ENCODE measurements at places on chromosomes 7 and 10.
A peak's percentile ranks its signal among the peaks of the same experiment; 100 is the strongest.

DNA sequence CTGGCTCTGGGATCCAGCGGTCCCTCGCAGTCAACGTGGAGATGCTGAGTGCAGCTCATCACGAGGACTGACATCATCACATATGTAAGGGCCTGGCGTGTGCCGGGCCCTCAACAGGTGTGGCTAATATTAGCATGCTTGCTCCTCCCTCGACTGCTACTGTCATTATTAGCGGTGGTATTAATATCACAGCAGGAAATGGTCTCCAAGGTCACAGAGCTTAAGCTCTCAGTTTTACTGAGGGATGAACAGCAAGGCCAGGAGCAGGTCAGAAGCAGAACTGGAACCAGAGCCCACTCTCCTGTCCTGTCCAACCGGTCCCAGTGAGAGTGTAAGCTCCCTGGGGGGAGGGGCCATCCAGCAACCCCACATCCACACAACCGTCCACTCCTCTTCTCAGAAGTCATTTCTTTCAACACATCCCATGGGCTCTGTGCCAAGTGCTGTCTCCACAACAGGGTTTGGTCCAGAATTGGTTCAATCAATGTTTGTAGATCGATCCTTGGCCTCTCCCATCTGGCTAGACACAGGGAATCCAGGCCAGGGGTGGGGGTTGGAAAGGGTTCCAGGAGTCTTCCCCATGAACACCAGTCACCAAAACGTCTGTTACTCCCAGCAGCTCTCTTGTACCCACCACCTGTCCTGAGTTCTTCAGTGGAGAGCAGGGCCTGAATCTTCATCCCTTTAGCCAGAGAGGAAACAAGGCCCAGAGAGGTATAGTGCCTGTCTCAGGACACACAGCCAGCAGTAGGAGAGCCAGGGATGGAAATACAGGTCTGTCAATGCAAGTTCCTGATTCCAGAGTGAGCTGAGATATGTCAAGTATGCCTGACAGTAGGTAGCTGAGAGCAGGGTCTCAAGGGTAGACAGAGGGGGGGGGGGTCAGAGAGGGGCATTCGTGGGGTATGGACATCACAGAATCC, 45.3 kb upstream of the ZMIZ1 start:
- no peak for DNase-seq

DNA sequence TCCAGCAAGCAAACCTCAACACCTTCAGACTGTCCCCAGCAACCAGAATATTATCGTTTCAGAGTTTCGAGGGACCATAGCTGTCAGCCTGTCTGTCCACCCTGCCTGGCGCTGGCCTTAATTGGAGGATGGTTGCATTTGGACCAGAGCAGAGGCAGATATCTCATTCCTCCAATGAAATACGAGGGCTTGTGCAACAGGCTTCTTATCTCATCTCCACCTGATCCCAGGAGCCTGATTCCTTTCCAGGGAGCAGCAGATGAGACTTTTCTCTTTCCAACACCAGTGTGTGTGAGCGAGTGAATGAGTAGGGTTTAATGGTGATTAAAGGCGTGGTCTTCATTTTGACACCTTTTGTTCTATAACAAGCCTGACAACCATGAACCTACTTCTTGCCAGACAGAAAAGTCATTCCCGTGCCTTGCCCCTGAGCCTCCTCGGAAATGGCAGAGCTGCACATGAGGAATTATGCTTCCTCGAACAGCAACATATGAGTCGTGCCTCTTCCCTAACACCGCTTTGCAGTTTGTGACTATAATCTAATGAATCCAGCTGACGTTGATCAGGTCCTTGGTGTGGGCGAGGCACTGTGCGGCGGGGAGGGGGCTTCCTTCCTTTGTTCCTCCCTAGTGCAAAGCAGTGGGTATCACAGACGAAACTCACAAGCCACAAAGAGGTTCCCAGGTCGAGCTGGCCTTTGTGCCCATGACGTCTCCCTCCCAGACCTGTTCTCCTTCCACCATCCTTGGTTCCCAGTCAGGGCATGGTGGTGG, 147.4 kb downstream of the CUX1 start:
- DNase-seq, result no peak

DNA sequence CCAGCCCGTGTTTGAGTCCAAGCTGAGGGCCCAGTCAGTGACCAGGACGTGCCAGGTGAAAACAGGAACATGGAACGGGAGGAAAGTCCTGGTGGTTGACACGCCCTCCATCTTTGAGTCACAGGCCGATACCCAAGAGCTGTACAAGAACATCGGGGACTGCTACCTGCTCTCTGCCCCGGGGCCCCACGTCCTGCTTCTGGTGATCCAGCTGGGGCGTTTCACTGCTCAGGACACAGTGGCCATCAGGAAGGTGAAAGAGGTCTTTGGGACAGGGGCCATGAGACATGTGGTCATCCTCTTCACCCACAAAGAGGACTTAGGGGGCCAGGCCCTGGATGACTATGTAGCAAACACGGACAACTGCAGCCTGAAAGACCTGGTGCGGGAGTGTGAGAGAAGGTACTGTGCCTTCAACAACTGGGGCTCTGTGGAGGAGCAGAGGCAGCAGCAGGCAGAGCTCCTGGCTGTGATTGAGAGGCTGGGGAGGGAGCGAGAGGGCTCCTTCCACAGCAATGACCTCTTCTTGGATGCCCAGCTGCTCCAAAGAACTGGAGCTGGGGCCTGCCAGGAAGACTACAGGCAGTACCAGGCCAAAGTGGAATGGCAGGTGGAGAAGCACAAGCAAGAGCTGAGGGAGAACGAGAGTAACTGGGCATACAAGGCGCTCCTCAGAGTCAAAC, 5.2 kb downstream of the GIMAP5 start:
- DNase-seq, result no peak

GRCh38 chr10:47255033-47255813, 44.8 kb upstream of the GDF10 start:
- no peak for DNase-seq

GRCh38 chr10:71911296-71911953, 52.8 kb upstream of the CHST3 start:
- DNase-seq, result peak; percentile 40

GRCh38 chr10:104957178-104957841, 316.2 kb downstream of the SORCS3 start:
- DNase-seq, result no peak

- no peak for DNase-seq
These were observed 26.0 kb downstream of the ADD3 start for GRCh38 chr10:110033701-110034235.

DNA sequence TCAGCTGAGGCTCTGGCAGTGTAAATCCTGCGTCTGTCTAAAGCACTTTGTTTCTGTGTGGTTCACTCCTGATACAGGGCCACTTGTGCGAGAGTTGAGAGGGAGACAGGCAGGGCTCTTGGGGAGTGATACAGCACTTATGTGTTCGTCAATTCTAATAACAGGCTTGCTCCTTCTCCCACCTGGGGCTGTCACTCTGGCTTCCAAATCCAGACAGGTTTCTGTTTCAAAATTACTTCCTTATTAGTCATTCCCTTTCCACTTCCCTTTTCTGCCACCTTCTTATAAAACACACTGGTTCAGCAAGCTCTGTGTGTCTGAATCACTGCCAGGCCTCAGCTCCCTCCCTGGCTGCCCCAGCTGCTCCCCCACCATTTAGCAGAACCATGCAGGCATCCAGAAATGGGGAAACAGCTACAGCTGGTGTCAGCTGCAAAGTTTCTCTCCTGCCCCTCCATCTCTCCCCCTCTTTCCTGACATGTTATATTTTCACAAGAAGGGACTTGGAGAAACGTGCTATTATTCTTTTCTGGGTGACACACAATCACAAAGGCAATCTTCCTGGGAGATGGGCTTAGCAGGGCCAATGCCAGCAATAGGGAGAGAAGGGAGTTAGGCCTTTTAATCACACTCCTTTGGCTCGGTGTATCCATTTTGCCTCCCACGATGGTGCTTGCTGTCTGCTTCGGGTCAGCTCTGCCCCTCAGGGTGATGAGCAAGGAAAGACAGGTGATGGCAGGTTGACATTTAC, 58.4 kb upstream of the ZNRF2 start:
- DNase-seq, result peak; percentile 22

DNA sequence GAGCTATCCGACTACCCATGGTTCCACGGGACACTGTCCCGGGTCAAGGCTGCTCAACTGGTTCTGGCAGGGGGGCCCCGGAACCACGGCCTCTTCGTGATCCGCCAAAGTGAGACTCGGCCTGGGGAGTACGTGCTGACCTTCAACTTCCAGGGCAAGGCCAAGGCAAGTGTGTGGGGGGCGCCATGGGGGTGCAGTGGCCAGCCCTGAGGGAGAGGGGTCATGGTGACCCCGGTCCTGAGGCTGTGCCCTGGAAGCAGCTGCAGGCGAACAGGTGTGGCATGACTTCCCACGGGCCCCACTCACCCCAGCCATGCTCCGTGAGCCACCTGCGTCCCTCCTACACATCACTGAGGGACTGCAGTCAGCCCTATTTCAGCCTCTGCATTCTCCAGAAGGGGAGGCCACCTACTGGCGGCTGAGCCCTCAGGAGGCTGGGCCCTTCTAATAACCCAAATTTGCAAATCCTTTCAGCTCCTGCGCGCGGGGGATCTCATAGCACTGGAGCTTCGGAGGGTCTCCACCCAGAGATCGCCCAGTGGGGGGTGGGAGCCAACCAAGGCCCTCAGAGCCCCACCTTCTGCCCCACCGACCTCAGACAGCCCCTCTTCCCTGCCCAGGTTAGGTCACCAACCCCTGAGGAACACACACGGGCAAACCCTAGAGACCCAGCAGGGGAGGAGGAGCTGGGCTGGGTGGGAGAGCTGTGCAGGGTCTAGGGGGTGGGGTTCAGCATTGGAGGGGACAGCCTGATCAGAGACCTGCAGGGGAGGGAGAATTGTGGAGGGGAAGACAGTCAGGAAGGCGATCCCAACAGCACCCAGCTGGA, 30.8 kb downstream of the SH2B2 start:
- DNase-seq, result peak; percentile 48

- DNase-seq, result no peak
These were observed 238.7 kb downstream of the CDK14 start for GRCh38 chr7:90834771-90835170.

DNA sequence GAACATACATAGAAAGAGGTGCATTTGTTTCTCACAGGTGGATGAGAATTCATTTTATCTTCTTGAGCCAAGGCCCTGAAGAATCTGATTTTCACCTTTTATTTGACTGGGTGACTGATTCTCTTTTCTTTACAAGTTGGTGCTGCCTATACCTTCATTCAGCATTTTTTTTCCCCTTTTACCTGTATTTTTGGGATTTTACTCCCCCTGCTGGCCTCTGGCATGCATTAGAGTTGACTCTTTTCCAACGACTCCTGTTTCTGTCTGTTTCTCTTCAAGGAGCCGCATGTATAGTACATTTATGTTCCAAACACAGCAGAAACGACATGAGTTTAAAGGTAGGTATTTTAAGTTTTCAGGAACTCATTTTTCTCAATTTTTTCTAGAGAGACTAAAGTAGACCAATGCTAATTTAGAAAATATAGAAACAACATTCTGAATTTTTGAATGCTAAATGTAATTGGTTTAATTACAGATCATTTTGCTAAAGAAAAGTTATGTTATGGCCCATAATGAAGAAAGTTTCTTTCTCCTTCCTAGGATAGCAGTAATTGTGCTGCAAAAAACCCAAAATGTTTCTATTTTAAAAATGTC, 149.8 kb upstream of the HDAC9 start:
- DNase-seq, result peak; percentile 53

DNA sequence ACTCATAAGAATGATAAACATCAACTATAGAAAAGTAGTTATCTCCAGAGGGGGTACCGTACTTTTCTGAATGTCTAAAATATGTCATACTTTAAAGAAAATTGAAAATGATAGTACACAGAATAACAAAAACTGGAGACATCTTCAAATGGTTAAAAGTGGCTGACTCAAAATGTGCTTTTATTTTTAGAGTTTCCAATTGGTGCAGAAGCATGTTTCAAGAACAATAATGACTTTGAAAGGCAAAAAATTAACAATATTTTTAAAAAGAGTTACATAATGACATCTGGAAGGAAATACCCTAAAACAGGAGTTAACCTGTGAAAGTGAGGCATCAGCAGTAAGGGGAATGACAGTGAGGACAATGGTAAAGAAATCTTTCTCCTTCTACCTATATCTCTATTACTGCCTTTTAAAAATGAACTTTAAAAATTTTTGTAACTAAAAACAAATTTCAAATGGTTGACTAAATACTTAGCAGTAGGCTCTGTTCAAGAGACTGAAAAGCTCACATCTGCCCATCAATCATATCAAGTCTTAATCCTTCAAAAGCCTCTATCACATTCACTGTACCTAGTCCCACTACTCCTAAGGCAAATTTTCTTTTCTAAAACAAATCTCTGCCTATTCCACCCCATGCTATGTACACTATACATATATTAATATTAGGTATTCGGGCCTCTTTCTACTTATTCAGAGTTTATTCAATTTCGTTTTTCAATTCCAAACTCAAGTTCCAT, 3.0 kb downstream of the ASZ1 start:
- DNase-seq, result no peak

DNA sequence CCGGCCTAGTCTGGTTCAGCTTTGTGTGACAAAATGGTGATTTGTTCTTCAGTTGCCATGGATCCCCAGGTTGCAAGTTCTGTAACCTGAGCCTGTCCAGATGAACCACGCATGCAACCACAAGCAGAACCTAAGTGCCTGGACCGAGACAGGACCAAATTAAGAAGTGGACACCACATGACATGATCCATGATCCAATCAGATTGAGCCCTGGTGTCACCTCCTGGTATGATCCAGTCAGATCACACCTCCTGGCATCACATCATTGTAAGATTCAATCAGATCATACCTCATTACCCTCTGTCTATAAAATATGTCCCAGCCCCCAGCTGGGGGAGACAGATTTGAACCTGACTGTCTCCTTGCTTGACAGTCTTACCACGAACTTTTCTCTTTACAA, 70.0 kb downstream of the MALSU1 start:
- DNase-seq, result no peak

DNA sequence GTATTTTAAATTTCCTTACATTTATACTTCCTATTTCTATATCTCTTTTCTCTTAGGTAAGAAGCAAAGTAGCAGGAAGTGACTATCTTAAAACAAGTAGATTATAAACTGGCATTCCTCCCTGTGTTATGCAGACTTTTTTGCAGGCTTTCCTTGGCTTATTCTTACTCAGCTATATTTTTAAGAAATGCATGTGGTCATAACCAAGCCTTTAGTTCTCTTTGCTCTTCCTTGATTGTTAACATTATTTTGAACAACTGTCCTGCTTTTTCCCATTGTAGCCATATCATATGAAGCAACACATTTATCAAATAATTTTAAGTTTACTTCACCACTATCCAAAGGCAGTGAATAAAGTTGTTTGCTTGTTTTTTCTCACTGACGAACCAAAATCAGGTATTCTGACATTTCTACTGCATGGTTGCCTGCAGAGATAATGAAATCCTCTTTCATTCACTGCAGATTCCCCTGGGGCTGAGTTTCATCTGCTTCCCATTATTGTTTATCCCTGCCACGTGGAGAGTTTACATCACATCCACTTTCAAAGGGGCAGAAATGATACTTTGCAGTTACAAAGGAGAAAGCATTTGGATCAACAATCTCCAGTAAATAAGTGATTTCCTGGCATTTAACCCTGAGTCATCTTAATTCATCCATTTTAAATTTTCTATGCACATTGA, 389.9 kb upstream of the SEMA3C start:
- no peak for DNase-seq

- peak; percentile 86 for DNase-seq
These were observed at the start of gene AGAP3 for GRCh38 chr7:151085691-151086620. Gene AGAP3, plus strand, starts transcription at chr7:151086475. Its CDS starts 267 bp downstream, at chr7:151086742.

- peak; percentile 48 for DNase-seq
These were observed 203.4 kb downstream of the SLC25A13 start for GRCh38 chr7:96118449-96119001.

GRCh38 chr7:135811506-135811905, 62.9 kb upstream of the FAM180A start:
- DNase-seq, result no peak

All from ELF-1 (cell line).